ENCODE measurements at places on chromosomes 6 and 20.

DNA sequence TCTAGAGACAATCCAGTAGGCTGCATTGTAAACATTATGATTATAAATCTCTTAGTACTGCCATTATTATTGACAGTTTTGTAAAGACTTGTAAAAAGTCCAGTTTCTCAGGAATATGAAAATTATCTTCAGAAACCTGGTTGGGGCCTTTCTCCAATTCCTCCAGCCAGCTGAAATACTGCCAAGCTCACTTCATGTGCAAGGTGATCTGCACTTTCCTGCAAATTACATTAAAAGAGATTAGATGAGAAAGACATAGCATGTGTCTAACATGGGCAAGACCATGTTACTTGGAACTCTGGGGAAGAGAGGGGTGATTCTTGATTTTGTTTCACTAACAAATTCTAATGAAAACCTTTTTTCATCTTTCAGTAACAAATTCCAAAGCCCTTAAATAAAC, 24.0 kb downstream of the PGM3 start:
- DNase-seq = no peak

DNA sequence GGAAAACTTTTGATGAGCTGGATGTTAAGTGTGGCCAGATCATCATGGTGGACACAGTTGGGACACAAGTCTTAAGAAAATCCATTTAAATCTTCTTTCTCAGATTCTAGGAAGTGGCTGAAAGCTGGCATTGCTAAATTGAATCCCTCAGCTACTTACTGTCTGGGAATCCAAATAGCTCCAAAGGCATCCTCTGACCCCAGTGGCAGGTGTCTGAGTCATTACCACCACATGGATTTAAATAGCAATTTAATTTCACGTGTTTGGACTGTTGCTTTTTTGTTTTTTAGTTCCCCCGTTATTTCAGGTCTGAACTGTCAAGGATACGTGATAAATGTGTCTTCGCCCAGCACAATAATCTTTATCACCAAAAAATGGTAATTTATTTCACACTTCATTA, 33.2 kb upstream of the HDGFL1 start:
- no peak for DNase-seq

- peak; percentile 59 for DNase-seq
These were observed 282.1 kb downstream of the UST start for GRCh38 chr6:149028767-149029405.

GRCh38 chr6:57021086-57021720, 25.3 kb upstream of the KIAA1586 start:
- no peak for DNase-seq

GRCh38 chr6:134253681-134254080, 64.2 kb downstream of the SGK1 start:
- no peak for DNase-seq

GRCh38 chr6:4772750-4773149, 3.5 kb upstream of the CDYL start:
- DNase-seq = no peak

GRCh38 chr20:8777911-8778310, 291.0 kb upstream of the PLCB4 start:
- no peak for DNase-seq

DNA sequence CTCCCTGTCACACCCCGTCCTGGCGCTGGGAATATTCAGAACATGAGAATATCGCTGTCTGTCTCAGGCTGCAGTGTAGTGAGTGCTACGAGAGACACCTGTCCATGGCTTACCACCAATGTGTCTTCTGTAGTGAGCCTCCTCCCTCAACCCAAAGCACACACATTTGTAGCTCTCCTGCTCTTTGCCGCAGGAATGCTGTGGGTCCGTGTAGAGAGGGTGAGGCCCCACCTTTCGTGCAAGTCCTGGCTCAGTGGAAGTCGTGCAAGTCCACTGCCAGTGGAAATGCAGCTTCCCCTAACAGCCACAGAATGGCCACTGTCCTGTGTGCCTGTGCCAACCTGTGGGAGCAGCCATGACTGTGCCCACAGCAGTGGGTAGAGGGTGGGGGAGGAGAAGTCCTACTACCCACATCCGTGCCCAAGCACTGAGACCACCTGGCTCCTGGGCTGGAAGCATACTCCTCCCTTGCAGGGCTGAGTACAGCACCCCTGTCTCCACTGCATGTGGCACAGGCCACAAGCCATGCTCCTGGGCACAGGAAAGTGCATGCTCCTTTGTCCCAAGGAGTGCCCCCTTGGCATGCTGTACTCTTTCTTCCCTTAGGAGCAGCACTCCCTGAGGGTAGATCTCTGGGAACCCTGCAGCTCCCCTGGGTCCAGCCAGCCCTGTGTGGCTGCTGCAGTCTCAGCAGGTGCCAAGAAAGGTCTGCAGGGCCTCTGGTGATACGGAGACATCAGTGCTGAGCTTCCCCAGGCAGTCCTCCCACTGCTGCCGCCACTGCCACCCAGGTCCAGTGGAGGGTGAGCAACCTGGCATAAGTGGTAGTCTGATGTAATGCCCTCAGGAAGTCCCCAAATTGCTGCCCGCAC, 28.0 kb downstream of the IGF2R start:
- no peak for DNase-seq

DNA sequence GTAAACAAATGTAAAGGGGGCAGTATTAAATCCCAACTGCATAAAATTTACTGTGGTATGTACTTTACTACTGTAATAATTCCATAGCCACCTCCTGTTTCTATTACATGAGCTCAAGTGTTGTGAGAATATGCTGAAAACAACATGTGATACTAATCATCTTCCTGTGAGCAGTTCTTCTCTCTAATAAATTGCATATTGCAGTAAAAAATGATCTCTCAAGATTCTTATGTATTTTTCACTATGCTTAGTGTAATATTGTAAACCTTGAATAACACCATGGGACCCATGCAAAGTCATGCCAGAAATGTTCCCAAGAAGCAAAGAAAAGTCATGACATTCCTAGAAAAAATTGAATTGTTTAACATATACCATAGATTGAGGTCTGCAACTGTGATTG, 133.0 kb upstream of the ATXN1 start:
- no peak for DNase-seq

DNA sequence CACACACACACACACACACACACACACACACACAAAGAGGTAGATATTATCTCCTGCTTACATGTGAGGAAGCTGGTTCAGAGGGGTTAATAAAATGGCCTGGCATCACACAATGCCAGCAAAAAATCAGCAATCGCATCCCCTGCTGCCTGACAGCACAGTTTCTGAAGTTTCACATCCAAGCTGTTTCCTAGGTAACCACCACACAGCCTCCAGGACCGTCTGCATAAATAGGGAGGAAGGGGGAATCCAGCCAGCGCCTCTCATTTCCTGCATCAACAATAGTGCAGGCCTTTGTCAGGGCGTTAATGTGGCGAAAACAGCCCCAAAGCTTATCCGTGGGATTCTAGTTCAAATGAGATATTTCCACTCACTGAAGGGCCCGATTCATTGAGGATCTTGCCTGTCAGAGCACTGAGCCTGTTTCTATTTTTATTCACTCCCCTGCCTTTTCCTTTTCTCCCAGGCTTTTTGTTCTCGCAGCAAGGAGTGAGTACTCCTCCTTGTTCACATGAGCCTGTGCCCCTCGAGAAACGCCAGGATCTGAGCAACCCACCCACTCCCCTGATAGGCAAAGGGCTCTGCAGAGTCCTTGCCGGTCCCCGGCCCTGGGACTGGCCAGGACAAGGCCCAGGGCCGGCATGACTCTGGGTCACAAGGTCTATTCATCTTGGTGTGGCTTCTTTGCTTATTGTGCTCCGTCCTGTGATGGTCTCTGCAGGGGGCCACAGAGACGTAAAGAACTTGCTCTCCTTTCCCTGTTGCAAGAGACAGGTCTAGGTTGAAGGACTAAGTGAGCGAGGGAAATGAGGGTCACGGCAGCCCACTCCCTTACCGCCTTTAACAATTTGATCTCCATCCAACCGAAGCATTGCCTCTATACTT, 32.7 kb downstream of the TUBB2B start:
- no peak for DNase-seq

DNA sequence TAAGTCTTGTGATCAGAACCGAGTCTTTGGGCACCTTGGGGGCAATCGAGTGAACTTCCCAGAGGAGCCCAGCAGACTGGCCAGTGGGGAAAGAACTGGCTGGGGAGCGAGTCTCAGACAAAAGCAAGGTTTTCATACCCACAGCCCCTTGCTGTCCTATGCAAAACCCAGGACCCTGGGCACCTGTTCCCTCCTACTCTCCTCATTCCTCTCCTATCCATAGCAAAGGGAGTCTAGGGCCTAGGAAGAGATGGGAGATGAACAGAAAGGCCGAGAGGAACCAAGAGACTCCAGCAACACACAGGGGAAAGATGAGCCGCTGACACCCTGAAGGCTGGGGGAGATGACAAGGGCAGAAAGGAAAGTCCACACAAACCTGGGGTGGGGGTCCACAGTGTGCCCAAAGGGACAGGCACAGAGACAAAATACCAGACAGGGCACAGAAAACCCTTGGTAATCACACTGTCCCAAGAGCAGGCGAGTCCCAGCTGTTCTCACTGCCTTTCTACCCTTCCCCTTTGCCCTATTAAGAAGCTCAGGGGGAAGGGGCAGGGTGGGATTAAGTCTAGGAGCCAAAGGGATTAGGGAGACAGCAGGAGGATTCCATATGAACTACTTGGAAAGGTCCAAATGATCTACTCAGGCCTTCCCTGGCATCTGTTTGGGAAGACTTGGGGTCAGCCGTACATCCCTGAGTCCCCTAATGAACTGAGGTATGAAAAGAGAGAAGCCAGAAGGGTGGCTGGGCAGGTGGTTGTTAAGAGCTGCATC, 6.5 kb downstream of the PPP1R18 start:
- DNase-seq = no peak

- no peak for DNase-seq
These were observed 63.7 kb downstream of the GPX5 start for GRCh38 chr6:28589234-28589956.

GRCh38 chr6:117444600-117444999, 18.9 kb upstream of the ROS1 start:
- no peak for DNase-seq

DNA sequence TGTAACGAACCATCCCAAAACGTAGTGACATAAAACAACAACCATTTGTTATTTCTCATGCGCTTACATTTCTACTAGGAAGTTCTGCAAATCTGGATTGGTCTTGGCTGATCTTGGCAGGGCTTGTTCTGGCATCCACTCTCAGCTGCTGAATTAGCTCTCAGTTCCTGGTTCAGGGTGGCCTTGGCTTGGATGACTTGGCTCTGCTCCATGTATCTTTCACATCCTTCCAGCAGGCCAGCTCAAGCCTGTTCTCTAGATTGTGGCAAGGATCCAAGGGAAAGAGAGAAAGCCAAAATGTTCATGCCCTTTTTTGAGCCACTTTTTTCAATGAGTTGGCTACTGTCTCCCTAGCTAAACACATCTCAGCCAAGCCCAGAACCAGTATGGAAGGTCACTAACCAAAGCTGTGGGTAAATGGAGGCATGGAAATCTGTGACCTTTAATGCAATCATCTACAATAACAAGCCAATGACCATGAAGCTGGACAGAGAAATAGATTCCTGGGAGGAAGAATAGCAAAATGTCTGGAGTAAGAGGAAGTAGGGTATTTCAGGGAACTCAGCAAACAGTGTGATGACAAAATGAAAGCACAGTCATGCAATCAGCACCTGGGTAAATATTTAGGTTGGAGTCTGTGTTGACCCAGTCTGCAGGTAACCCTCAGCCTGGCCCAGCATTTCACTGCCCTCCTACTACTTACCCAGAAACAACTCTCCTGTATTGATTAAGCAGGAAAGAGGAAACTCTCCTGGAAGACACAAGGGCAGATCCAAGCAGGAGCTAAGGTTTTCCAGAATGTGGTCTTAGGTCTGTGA, 32.7 kb upstream of the SNAP25 start:
- no peak for DNase-seq

DNA sequence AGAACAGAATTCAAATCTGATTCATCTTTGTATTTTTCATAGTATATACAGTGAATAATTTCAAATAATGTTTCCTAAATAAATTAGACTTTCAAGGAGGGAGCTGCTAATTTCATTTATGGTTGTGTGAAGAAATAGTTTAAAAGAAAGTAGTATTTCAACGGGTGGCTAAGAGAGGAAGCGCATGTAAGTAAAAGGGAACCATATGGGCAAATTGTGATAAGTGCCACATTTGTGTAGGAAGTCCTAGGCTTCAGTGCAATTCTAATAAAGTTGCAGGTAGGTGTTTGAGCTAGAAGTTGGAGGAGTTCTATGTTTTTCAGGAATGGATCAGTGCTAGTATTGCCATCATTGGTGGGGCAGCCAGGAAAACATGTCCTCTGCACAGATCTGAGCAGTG, 178.8 kb upstream of the PRDM1 start:
- no peak for DNase-seq

DNA sequence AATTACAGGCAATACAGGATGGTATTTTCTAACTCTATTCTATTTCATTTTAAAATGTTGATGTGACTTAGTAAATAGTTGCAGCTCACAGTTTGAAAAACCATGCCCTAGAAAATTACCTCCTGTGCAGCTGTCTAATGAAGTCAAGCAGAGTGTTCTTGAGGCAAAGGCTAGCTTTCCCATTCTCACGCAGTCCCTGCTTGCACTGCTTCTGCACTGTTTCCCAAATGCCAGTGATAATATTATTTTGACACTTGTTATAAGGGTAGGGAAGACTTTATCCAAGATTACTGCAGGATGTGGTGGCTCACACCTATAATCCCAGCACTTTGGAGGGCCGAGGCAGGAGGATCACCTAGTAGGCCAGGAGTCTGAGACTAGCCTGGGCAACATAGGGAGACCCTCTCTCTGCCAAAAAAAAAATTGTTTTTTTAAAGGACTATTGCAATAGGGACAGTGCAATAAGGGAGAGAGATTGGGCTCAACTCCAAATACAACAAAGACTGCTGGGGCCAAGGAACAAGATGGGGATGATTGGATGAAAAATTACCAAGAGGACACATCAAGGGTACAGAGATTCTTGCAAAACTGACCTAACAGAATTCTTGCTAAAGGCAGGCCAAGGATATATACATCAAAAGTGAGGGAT, 196.1 kb downstream of the LY86 start:
- DNase-seq = no peak

- DNase-seq = no peak
These were observed 30.8 kb downstream of the PDE10A start for GRCh38 chr6:165632194-165632593.

- DNase-seq = no peak
These were observed 138.0 kb downstream of the MAP3K7 start for GRCh38 chr6:90448836-90449235.

DNA sequence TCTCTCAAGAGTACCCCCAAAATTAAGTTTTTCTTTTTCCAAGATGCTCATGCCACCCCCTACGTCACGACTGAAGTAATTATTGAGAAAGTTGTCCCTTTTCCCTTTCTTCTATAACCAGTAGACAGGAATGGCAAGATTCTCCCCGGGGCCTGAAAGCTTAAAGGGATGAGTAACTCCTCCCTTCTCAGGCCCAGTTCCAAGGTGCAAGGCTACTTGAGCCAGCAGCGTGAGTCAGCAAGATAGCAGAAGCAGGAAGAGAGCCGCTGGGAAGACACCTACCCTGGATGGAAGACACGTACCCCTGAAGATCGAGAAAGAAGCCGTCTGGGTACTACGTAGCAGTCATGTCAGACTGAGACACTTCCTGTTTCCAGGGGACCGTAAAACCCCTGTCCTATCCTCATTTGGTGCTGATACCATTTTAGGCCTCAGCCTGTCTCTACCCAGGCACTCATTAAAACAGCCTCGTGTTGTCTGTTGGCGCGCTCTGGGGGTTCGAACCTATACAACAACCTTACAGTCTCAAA, 241.0 kb downstream of the ADGRG6 start:
- no peak for DNase-seq

All from activated gamma-delta T cell treated with anti-CD3 and anti-CD28 coated beads, Interleukin-2, amount 50 U/mL, for 16 hours (primary cell).